ENCODE measurements at places on chromosomes 3 and 15.

- no peak for DNase-seq
Measured at GRCh38 chr3:156720826-156721225, 46.4 kb downstream of the TIPARP start.

DNA sequence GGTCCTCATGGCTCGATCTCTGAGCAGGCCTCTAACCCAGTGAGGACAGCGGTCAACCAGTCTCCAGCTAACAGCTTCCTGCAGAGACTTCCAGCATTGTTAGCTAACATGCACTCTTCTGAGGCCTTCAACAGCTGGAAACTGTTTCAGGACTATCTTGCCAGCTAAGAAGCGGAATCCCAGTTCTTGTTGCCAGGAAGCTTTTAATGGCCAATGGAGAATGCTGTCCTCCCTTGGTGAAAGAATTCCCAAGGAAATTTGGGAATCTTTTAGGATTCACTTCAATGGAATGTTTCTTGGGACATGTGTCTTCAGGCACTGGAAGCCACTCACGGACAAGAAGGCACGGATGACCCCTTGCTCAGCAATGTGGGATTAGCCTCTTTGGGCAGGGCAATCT is 91.7 kb downstream of the CEMIP start:
- DNase-seq = no peak

- no peak for DNase-seq
Measured at GRCh38 chr3:159432682-159433340, 555.8 kb upstream of the IL12A start.

DNA sequence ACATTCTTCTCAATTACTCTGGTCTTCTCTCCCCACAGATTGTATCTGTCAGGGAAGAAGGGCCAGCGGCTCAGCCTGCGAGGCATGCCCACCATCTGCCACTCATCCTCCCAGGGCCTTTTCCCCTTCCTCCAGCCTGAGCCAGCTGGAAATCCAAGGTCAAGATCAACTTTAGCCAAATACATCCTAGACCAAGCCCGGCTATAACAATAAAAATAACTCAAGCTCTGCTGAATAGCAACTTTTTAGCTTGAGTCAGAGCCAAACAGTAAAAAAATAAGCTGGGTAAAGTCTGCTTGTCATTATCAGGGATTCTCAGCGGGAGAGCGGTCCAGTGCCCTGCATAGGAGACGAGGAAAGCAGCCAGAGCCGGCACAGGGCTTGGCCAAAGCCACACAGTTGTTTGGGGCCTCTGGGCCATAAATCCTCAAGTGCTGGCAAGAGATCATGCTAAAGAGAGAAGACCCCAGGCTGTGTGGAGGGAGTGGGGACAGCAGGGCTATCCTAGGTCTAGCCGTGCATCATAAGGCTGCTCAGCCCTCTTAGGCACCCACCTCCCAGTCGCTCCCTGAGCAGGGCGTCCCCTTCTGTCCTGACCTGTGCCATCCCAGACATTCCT is 76.2 kb upstream of the HERC1 start:
- no peak for DNase-seq

GRCh38 chr3:197394464-197395321 is 96.3 kb upstream of the DLG1 start:
- peak; percentile 70 for DNase-seq

DNA sequence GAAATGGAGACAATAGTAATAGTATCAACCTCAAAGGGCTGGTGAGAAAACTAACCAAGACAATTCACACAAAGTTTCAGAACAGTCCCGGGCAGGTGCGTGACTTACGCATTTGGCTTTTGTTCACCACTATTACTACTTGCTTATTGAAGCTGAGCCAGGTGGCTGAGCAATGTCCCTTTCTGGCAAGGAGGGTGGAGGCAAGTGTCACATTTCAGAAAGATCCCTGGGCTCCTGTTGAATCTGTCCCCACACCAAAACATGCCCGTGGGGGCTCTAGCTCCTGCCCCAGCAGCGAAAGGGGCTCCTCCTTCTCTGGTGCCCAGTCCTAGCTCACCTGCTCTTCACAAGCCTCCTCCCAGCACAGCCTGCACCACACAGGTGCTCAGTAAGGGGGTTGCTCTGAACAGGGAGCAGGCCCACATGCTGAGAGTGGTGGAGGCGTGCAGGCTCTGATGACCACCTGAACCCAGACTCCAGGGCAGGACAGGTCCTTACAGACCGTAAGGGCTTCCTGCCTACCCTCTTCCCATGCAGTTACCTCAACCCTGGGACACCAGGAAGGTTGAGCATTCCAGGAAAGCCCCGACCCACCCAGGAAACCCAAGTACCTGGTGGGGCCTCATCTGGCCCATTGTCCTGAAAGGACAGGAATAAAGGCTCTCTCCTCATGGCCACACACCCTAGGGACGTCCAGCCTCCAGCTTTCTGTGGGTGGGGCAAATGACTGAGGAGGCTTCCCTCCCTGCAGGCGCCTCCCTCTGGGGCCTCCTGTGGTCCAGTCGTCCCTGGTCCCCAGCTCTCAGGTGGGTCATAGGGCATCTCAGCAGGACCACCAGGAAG is 32.6 kb downstream of the SEMA7A start:
- no peak for DNase-seq

- DNase-seq = no peak
Measured at GRCh38 chr3:125310623-125311081, 64.5 kb downstream of the ZNF148 start.

GRCh38 chr15:78752492-78753358 is 58.5 kb downstream of the ADAMTS7 start:
- peak; percentile 17 for DNase-seq

- DNase-seq = no peak
Measured at GRCh38 chr15:43879386-43880355, 52.9 kb downstream of the WDR76 start.

- peak; percentile 54 for DNase-seq
Measured at GRCh38 chr3:171049861-171050444, 23.4 kb upstream of the SLC2A2 start.

GRCh38 chr15:67521783-67522568 is 1.0 kb downstream of the C15orf61 start:
- no peak for DNase-seq

GRCh38 chr3:141269961-141270360 is 38.3 kb downstream of the PXYLP1 start:
- no peak for DNase-seq

DNA sequence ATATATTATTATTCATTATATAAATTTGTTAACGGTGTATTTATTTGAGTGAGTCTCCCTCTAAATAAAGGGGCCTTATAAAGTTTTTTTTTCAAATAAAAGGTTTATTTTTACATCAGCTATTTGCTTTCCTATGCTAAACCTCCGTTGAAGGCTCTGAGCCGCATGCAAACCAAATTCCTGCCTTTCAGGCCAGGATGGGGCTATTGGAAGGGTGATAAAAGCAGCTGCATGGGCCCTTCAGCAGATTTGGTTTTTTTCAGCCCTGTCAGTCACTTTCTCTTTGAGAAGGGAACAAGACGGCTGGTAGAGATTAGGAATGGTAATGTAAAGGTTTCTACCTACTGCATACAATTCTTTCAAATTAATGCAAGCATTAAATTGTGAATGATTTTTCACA is 244.2 kb downstream of the WNT5A start:
- no peak for DNase-seq

GRCh38 chr3:134904776-134905646 is 110.0 kb downstream of the EPHB1 start:
- no peak for DNase-seq

- DNase-seq = no peak
Measured at GRCh38 chr3:124915254-124915653, 19.3 kb downstream of the MUC13 start.

- DNase-seq = no peak
Measured at GRCh38 chr3:16222547-16222946, 42.2 kb downstream of the DPH3 start.

DNA sequence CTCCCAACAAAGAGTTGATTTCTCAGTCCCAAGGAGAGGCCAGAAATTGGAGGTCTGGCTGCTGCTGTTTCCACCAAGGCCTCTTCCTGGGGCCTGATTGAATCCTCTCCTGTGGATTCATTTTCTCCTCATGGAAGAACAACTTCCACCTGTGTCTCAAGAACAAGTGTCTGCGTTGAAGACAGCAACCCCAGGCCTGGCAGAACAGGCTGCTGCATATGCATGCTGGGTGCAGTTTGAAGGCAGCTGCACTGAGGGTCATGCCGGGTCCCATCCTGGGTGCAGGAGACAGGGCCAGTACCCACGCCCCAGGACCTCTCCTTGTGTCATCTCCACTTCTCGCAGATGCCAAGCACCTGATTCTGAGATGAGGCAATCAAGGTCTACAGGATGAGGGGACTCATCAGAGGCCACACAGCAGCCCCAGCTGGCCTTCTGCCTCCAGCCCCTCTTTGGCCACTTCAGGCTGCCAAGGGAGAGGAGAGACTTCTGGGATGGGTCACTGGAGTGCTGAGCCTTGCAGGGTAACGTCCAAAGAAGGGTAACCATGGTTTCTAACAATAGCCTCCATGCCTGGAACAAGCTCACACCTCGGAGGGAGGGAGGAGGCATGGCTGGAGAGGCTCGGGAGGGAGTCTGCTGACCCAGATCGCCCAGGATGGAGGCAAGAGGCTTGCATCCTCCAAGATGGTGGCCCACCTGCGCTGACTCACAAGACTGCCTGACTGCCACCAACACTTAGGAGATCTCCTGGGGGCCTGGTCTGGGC is 30.0 kb downstream of the HCN4 start:
- no peak for DNase-seq

- DNase-seq = no peak
Measured at GRCh38 chr15:90751300-90751825, 34.2 kb downstream of the BLM start.

DNA sequence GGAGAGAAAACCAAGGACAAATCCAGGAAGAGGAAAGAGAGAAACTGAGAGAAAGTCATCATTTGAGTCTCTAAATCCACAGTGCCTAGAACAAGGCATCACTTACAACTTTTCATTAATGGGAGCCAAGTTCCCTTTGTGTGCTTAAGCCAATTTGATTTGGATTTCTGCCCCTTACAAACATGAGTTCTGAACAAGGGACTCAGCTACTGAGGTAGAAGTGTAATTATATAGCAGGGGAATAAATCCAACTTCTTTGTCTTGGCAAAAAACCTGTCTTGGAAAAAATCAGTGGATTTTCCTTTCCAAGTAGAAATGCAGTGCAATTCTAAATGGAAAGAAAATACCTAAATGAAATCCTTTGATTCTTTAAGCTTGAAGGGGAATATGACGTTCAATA is 307.2 kb upstream of the CNTN3 start:
- DNase-seq = no peak

- DNase-seq = no peak
Measured at GRCh38 chr3:99803297-99803696, 14.4 kb upstream of the CMSS1 start.

DNA sequence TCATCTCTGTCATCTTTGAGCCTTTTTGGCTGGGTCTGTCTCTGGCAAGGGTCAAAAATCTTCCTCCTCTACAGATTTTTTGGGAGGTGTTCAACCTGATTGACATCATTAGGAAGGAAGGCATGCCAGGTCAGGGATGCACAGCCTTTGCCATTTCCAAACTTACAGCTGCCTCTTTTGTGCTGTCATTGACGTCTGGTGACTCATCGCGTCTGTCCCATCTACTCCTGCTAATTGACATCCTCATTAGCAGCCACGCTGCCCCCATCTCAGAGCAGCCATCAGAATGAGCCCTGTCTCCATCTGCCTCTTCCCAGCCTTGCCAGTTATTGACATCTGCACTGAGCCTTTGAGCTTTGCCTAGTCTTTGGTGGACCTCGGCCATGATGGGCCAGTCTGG is 53.0 kb downstream of the PDIA5 start:
- DNase-seq = peak; percentile 38

- no peak for DNase-seq
Measured at GRCh38 chr3:116118475-116119169, 326.7 kb downstream of the LSAMP start.

DNA sequence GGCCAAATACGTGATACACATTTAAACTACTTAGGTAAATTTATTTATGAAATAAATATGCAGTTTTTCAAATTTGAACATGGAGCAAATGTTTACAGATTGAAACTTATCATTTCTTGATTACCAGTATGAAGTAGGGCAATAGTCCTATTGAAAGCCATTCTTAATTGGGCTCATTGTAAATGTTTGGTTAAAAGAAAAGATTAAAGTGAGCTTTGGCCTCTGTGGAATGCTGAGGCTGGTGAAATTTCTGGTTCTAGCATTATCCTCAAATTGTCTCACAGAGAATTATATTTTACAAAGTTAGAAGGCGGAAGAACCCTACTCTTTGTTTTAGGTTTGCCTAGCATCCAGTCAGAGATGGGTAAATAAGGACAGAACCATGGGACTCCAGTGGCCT is 73.2 kb downstream of the SAMMSON start:
- DNase-seq = no peak

DNA sequence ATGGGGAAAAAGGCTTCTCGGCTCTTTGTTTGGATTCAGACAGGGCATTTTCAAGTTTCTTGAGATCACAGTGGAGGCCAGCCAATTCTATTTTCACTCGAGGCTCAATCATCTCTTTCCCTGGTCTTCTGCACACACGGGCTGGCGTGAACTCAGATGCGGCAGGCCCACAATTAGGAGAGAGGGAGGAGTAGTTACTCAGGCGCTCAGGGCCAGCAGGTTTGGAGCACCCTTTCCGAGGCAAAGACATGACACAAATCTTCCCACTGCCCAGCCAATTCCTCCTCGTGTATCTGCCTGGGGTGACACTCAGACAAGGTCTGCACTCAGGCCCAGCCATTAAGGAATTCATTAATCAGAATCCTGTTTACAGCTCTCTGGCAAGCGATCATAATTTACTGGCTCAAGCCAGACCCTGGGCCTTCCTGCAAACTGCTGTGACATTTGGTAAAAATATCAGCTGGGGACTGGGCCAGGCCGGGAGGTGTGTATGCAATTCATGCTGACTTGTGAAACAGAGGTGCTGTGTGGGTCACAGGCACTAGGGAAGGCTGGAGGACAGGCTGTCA is 68.1 kb upstream of the TLE3 start:
- DNase-seq = peak; percentile 81

- DNase-seq = no peak
Measured at GRCh38 chr3:64440498-64440897, 215.2 kb upstream of the PRICKLE2 start.

- no peak for DNase-seq
Measured at GRCh38 chr3:42406727-42407450, 3.5 kb downstream of the LYZL4 start.

GRCh38 chr3:130316169-130316568 is 29.3 kb upstream of the COL6A5 start:
- no peak for DNase-seq

- DNase-seq = no peak
Measured at GRCh38 chr3:80307844-80308243, 540.0 kb upstream of the ROBO1 start.

DNA sequence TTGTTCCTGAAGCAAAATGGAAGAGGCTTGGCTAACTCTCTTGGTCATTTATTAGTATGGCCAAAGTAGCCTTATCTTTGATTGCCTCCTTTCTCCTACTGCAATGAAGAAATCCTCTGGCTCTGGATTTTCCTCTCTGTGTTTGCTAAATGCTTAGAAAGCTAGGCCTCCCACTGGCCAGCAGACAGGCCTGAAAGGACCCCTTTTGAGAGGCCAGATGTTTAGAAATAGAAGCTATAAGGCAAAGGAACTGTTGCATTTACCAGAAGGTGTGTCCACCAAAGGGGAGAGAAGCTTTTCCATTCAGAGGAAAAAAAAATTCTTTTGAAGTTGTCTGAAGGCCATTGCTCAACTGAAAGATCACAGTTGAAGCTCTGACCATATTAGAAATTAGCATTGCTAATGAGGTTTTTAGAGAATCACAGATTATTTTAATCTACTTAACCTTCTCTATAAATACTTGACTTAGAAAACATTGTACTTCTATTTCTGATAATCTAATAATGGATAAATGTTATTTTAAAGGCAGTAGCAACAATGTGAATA is 160.8 kb downstream of the SYNPR start:
- no peak for DNase-seq

Measured in aorta (tissue), 5 donors.